ENCODE measurements at places on chromosomes 3 and 15. TPM values are rescaled to one million over a fixed set of nuclear protein-coding genes. Genes with fewer than 3 reads are reported as not detected.

UTS2B gene
- total RNA-seq = 0.74 TPM

GRCh38 chr15:99605490-99605931, 39.7 kb downstream of the MEF2A start:
- DNase-seq = no peak

ARHGAP11A gene
- total RNA-seq = 67.1 TPM

GRCh38 chr3:14344351-14344750, 58.1 kb upstream of the SLC6A6 start:
- no peak for DNase-seq

DNA sequence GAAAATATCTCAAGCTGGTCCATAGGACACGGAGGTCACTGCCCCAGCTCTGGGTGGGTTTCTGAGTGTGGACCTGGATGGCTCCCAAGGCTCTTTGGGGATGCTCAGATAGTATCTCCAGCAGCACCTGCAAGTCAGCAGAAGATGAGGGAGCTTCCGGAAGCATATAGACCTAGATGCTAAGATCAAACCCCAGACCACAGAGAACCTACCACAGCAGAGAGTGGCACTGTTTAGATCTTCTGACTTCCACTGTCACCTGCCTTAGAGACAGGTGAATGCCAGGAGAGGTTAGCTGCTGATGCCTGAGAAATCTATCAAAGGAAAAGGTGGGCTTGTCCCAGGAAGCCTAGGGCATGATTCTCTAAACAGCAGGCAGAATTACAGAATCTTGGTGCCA, 105.7 kb upstream of the TRPM1 start:
- no peak for DNase-seq

DNA sequence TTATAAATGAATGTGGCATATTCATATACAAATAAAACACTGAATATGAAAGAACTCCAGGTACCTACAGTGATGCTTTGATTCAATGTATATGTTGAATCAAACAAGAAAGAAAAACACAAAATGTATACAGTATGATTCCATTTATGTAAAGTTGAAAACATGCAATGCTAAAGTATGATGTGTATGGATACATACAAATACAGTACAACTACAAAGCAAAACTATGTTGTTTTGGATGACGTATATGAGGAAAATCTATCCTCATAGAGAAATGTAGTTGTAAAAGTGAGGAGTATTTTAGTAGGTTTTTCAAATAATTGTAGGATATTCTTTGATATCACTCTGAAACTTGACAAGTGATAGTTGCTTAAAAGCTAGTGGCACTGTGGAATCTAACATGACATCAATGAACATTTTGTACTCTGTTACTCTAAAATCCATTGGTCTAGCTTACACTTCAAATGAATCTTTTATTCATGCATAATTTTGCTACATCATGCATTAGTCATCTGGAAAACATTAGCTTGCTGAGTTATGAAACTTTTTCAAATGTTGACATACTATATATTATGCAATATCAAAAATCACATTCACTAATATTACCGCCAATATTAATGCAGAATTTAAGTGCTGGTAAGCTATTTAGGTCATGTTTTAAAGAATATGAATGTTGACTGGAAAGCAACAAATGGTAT, 278.1 kb upstream of the CHRNA7 start:
- DNase-seq = no peak

- DNase-seq = no peak
These were observed 928.7 kb downstream of the DIPK2A start for GRCh38 chr3:144900366-144900765.

DNA sequence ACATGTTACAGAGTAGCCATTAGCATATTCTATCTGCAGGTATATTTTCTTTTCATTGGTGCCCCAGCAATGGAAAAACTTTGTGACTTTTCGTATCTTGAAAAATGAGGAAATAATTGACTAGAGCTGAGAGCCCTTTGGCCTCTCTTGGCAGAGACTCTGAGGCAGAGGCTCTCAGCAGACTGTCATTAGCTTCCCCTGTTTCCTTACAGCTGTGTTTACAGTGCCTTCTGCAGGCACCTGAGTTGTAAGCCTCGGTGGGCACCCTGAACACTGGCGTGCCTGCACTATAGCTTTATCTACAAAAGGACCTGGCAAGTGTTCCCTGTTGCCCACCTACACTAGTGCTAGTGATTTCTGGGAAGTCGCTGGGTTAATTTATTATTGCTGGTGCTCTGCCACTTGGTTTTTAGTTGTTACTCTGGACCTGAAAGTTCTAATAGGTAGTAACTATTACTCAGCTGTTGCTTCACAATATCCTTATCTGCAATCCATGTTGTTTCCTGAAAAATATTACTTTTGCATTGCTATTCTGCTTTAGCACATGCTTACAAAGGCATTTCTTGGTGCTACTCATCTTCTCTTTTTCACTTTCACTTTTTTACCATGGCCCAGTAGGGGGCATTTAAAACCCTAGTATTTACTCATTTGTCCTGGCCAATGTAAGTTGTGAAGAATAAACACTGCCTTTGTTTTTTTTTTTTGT, 7.8 kb upstream of the GPR171 start:
- DNase-seq = no peak

DNA sequence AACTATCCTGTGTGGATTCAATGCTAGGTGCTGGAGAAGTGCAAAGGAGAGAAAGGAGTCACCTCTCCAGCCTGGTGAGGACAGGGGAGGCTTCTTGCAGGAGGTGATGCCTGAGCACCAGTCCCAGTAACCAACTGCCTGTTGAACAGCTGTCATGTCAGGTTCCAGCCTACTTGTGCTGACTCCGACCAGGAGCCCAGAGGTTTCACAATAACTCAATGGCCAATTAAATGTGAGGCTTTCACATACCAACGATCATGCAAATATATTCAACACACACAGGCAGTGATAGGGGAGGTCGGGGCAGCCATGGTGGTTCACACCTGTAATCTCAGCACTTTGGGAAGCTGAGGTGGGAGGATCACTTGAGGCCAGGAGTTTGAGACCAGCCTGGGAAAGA, 7.7 kb downstream of the SORD start:
- no peak for DNase-seq

CORO2B gene
- total RNA-seq = 10.4 TPM

Data from HFFc6 (cell line).